ENCODE measurements at places on chromosomes 3 and 15. TPM values are rescaled to one million over a fixed set of nuclear protein-coding genes. Genes with fewer than 3 reads are reported as not detected.

GRCh38 chr3:30258426-30259392, 347.7 kb upstream of the TGFBR2 start:
- DNase-seq = no peak

DNA sequence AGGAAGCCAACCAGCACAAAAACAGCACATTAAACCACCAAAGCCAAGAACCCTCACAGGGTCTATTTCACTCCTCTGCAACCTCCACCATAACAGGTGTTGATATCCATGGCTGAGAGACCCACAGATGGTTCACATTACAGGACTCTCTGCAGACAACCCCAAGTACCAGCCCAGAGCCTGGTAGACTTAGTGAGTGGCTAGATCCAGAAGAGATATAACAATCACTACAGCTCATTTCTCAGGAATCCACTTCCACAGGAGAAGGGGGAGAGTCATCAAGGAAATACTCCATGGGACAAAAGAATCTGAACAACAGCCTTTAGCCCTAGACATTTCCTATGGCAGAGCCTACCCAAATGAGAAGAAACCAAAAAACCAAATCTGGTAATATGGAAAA, 168.1 kb upstream of the CD96 start:
- DNase-seq = no peak

DNA sequence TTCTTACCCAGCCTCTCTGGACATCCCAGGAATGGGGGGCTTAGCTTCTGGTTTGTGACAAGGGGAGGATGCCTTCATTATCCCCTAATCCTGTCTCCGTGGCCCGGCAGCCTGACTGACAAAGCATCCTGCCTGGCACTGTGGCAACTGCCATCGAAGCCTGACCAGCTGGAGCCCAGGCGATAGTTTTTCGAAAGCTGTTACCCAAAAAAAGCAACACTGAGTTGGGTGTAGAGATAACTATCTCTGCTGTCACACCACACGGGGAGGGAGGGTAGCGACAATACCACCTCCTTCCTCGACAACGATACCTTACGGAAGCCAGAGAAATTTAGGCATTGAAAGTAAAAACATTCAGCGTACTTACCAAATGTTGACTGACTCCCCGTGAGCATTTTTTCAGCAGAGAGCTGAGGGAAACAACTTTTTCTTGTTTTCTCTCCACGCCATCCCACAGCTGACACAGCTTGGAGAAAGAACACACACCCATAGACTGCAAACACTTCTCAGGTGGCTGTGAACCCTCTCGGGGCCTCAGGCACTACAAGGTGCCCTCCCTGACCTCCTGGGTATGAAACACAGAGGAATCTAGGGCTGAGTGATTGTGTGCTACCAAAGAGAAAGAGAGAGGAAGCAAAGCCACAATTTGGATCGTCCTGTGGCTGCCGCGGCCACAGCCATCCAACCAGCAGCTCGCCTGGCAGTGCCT, 361.9 kb upstream of the ICE2 start:
- DNase-seq = no peak

DNA sequence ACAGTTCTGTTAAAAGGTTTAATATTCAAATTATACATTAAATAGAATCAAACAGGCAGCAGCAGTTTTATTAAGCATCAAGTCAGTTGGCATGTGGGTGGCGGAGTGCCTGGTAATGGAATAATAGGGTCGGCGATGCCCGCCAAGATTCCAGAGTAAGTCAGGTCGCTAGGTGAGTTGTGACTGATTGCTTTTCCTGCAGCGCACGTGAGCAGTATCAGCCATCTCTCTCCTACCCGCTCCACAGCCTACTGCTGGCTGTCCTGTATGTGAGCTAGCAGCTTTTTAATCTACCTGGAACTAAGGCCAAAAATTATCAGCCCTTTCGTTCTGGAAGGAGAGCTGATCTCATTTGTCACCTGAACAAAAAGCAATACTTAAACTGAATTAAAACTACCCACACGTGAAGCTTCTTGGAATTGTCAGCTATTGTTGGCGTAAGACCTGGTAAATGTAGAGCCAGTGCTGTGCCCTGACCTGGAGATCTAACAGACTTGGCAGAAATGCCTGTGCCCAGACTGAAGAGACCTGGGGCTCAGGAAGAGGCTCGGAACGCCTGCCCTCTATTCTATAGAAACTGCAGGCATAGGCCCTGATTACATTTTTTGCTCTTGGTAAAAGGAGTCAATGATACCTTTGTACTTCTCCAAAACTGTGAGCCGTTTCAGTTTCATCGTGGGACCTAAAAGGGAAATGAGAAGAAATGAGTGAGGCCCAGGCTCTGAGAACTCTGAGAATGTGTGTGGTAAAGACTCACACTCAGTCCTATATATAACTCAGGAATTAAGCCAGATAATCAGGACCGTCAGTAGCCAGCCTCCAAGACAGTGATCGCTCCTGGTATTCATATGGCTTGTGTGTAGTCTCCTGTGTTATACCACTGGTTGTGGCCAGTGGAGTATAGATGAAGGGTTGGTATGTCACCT, 21.9 kb downstream of the IDH3A start:
- DNase-seq = no peak

- DNase-seq = no peak
Observed at GRCh38 chr3:59308684-59309083, 258.9 kb upstream of the CFAP20DC start.

The ENTPD3 gene
- total RNA-seq = 0.11 TPM
